ENCODE measurements at places on chromosomes 4 and X. TPM values are rescaled to one million over a fixed set of nuclear protein-coding genes. Genes with fewer than 3 reads are reported as not detected.

GRCh38 chrX:1336331-1336943, at the start of gene IL3RA:
IL3RA (plus strand) TSS chrX:1336785; CDS start chrX:1341766, 4,981 bp downstream.
- no peak for DNase-seq

Gene CLNK
- polyA plus RNA-seq, result 0.11 TPM

GRCh38 chr4:71243091-71243833, 95.6 kb upstream of the SLC4A4 start:
- DNase-seq, result no peak

DNA sequence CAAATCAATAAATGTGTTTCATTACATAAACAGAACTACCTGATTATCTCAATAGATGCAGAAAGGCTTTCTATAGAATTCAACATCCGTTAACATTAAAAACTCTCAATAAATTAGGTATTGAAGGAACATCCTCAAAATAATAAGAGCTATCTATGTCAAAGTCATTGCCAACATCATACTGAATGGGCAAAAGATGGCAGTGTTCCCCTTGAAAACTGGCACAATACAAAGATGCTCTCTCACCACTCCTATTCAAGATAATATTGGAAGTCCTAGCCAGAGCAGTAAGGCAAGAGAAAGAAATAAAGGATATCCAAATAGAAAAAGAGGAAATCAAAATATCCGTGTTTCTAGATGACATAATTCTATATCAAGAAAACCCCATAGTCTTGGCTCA, 466.4 kb downstream of the MAGEE1 start:
- no peak for DNase-seq

- DNase-seq, result peak; percentile 55
These were observed 40.2 kb upstream of the TMEM154 start for GRCh38 chr4:152719801-152720556.

- no peak for DNase-seq
These were observed 13.6 kb downstream of the OTC start for GRCh38 chrX:38365954-38366353.

DNA sequence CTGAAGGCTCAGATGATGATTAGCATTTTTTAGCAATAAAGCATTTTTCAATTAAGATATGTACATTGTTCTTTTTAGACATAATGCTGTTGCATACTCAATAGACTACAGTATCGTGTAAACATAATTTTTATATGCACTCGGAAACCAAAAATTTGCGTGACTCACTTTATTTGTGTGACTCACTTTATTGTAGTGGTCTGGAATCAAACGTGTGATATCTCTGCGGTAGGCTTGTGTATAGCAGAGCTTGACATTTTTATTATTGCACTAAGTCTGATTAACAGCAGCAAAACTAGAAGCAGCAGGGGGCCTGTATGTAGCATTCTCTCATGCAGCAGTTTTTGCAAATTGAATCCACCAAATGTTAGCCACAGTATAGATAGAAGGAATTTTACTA, 119.1 kb upstream of the PRDX4 start:
- no peak for DNase-seq

Gene DKK2
- 34.1 TPM for polyA plus RNA-seq

Gene GPR119
- polyA plus RNA-seq, result not detected

DNA sequence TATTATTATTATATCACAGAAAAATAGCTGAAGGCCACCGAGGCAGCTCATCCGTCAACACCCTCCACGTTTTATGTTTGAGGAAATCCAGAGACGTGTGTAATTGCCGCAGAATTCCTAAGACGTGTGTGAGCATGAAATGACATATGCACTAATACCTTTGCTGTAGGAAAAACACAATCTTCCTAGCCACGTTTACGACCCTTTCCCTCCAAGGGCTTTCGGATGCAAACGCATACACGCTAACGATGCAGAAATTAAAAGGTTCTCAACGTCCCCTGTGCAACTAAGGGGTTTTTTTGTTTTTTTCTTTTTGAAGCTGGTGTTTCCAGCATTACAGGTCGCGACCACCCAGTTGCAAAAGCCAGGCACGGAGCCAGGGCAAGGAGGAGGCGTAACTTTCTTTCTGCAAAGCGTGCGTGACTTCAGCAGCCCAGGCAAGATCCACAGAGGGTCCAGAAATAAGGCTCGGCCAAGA, 33.8 kb downstream of the CRLF2 start:
- peak; percentile 8 for DNase-seq

Gene NHSL2
- not detected for polyA plus RNA-seq

Gene PRRG3
- polyA plus RNA-seq, result 34.4 TPM

DNA sequence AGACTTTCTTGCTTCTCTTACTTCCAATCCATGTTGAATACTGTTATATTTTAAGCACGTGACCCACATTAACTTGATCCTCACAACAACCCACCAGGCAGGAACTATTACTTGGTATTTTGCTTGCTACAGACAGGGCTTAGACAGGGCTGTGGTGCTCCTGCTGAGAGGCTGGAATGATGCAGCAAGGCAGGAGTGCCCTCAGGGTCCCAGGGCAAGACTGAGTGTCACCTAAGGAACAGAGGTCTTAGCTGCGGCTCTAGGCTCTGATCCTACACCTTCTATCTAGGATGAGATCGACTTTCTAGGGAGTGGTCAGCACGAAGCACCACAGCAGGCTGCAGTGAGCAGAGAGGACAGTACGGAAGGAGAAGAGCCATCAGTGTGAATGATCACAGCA, 20.0 kb downstream of the TAPT1 start:
- no peak for DNase-seq

Gene SPANXN4
- polyA plus RNA-seq, result not detected

- DNase-seq, result no peak
These were observed 317.9 kb upstream of the PCDH7 start for GRCh38 chr4:30402276-30402675.

Gene MOB1B
- 50.1 TPM for polyA plus RNA-seq

DNA sequence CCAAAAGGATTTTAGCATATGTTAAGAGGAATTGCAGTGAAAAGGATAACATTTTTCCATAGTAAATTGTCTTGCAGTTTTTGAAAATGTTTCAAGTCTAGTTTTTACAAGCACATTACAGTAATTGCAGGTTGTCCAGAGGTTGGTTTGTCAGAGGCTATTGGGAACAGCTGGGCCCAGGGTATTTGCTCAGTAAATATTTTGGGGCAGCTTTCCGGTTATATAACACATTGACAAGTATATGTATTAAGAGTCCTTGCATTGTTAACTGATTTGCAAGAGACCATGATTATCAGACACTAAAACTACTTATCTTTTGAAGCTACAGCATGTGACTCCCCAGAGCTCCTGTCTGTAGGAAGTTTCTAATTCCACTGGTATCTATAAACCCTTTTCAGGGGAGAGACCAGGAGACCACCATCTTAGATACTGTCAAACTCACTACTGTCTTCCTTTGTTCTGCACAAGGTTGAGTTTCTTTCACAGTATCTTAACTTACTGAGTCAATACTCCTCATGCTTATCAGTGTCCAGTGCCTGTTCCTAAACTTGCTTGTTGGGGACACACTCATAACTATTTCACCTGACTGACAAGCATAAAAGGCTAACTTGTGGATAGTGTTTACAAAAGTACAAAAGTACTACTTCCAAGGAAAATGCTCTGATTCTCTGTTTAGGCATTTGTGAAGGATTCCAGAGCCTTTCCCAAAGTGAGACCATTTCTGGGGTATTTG, 18.9 kb upstream of the RGN start:
- no peak for DNase-seq

DNA sequence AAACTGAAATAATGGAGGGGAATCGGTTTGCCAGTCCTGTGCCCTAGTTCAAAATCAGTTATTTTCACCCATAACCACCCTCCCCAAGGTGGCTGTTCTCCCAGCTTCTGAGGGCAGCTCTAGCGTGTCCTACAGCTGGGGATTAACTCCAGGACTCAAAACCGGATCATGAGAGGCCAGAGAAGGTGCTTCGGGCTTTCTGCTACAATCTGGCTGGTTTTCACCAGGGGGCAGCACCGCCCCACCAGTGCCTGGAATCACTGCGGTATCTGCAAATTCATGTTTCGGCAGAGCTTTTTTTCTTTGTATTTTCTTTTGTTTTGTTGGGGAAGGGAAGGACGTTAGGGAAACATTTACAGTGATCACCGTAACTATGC, 28.4 kb downstream of the PDHA1 start:
- DNase-seq, result peak; percentile 65

Gene AMBN
- polyA plus RNA-seq, result 0.08 TPM

Gene CC2D2A
- polyA plus RNA-seq, result not detected

GRCh38 chr4:184448821-184449220, 25.5 kb downstream of the IRF2 start:
- peak; percentile 84 for DNase-seq

DNA sequence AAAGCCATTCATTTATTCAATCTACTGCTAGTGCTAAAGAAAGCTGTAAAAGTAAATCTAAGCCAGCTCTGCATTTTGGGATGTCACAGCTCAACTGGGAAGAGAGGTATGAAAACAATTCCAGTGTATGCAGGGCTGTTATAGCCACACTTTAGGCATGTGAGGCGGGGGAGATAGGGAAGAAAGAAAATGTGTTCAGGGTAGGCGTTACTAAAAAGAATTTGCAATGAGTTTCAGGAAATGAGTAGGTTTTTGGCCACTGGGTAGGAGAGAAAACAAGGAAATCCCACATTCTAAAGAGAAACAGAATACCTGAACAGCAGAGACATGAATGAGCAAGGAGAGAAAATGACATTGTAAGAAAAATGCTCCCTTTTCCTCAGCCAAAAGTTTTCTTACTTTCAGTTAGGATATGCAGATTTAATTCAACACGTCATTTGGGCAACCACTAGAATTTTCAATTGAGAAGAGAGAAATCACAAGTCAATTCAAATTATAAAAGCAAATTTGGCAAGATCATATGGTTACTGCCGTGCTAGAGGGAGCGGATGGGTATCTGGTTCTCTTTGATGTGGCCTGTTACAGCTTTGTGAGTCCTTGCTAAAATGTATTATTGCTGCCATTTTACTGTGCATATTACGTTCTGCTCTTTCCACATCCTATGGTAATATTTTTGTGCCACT, 226.3 kb downstream of the KCNIP4 start:
- DNase-seq, result no peak

DNA sequence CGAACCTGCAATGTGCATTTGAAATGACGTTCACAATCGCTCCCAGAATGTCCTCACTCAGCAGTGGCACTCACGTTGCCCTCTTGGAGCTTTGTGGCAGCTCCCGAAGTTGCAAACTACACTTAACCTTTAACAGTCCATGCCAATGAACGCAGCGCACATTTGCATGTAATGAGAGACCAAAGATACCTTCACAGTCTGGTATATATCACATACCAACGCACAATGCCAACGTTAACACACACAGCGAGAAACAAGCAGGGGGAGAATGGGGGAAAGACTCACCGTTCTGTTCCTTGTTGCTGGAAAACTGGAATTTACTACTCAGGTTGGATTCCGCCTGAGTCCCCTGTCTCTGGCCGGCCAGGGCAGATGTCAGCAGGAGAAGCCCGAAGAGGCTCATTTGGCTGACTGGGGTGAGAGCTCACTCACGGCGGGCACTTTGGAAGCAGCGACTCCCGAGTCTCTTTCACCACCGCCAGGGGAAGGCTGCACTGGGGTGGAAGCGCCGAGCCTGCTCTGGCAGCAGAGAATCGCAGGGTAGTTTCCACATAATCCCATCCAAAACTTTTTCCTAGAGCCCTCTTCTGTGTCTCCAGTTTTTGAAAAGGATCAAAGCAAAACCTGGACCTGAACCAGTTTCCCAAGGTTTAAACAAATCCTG, 966 bp downstream of the PDGFC start:
- no peak for DNase-seq

Gene HSFX1
- polyA plus RNA-seq, result 1.8 TPM

- DNase-seq, result no peak
These were observed 13.4 kb upstream of the STK32B start for GRCh38 chr4:5037553-5038551.

DNA sequence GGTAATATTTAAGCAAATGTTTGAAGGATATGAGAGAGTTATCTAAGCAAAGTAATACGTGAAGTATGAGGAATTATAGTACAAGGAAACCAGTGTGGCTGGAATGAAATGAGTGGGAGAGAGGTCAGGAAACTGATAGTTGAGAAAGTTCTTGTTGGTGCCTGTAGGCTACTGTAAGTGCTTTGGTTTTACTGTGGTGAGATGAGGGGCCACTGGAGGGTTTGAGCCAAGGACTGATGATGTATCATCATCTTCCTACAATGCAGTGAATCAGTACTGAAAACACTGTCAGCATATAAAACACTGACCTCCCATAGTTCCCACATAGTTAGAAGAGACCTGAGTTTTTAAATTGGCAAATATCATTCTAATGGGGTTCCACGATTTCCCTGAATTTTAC, 367.5 kb upstream of the CTSO start:
- DNase-seq, result no peak

DNA sequence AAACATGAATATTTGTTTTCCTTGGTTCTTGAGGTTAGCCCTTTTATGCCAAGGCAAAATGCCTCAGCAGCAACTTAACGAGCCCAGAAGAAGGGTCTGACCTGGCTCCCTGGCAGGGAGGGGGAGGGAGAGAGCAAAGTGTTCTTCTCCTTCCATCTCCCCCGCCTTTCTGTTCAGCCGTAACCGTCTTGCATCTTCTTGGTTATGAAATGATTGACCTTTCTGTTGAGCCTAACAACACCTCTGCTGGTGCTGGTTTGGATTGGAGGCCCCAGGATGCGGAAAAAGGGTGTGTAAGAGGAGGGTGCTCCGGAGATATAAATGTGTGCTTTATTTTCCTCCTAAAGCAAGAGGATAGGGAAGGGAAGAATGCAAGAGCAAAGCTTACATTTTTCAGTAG, 44.7 kb downstream of the PTTG2 start:
- no peak for DNase-seq

GRCh38 chrX:68163441-68163840, 269.9 kb downstream of the OPHN1 start:
- no peak for DNase-seq

Gene RIBC1
- 0.93 TPM for polyA plus RNA-seq

Data from muscle of arm (tissue), 14 donors.